Kidney capillary endothelial cell (primary cell): ENCODE measurements at places on chromosomes 1 and 21.

DNA sequence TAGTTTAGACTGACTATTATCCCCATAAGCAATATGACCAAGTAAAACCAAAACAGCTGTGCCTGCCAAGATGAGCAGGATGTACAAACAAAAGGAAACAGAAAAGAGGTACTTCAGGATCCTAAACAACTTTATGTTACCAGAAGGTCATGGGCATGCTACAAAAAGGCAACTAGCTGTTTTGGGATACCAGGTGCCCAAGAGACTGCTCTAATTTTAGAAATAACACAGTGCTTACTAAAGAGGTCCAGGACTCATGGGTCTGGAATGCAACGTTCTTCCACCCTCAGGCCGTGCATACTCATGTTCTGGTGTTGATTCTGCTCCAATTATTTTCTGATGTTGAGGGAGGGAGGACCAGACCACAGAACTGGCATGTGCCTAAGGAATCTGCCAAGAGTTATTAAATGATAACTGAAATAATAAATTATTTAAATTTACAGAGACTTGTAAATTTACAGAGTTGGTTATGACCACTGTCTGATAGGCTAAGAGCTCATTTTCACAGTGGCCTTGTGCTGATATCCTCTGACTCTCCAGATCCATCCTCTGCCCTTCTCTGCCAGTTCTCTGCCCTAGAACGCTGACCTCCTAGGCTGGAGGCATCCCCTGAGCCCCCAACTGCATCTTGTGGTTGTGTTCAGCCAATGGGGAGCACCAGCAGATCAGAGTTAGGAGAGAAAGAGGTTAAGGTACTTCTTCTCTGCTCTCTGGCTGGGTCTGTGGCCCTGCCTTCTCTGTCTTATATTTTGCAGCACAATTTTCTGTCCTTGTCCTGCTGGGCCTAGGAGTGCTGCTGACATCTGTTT is 37.7 kb upstream of the BCL10 start:
- peak; percentile 88 for DNase-seq

GRCh38 chr1:220556641-220557040 is 28.7 kb downstream of the MARK1 start:
- peak; percentile 2 for DNase-seq

- peak; percentile 81 for DNase-seq
Measured at GRCh38 chr1:40948741-40949443, 30.6 kb upstream of the CTPS1 start.

DNA sequence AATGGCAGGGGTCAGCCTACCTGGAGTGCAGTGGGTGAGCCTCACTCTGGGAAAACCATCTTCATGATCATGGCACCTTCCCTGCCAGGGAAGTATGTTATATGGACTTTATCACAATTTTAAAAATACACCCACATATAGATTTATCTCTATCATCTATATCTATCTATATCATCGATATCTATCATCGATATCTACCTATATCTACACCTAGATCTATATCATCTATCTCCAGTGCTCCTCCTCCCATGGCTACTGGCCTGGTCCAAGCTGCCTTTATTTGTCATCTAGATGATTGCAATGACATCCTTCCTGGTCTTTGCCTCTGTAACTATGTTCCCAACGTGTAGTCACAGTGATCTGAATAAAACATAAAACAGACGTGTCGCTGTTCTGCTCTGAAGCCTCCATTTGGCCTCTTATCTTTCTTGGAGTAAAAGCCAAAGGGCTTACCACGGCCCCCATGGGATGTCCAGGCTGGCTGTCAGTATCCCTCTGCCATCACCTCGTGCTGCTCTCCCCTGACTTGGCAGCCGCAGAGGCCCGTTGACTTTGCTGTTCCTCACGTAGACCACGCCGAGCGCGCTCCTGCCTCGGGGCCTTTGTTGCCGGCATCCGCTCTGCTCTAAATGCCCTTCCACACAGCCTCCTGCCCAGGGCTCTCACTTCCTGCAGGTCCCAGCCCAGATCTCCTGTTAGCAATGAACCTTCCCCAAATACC is 20.6 kb upstream of the KIF26B start:
- DNase-seq: no peak

GRCh38 chr1:80202118-80202517 is 1195.6 kb upstream of the ADGRL4 start:
- no peak for DNase-seq

DNA sequence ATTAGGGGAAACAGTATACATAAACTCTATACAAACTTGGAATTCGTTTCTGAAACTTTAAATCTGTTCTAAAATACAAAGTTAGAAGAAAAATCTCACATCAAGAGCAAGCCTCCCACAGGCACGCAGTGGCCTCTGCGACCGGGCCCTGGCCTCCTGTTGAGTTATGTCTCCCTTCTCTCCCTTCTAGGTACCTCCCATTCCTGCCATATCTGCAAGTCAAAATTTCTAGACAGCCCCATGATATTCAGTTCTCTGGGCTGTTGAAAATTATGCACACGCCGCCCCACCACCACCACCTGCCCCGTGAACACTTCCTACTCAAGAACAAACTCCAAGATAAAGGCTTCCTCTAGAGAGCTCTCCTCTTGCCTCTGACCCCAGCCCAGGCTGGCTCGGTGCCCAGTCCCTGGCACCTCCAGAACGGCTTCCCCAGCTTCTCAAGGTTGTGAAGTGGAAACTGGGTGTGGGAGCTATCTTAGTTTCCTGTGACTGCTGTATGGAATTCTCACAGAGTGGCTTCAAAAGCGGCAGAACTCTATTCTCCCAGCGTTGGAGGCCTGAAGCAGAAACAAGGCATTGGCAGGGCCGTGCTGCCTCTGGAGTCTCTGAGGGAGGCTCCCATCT is 37.7 kb upstream of the LRP8 start:
- no peak for DNase-seq

DNA sequence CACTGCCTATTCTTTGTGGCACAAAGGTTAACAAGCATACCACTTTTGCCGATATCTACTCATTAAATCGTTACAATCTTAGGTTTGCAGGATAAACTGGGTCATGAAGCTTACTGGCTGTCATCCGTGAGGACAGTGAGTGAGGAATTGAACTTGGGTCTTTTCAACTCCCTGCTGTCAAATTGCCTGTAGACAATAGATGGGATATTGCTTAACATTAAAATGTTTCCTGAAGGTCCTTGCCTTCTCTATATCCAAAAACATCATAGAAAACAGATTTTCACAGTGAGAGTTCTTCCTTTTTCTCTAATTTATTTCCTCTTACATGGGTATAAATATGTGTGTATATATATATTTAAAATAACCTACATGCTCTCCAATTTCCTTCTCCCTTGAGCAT is 257.8 kb downstream of the LMO4 start:
- DNase-seq: no peak

DNA sequence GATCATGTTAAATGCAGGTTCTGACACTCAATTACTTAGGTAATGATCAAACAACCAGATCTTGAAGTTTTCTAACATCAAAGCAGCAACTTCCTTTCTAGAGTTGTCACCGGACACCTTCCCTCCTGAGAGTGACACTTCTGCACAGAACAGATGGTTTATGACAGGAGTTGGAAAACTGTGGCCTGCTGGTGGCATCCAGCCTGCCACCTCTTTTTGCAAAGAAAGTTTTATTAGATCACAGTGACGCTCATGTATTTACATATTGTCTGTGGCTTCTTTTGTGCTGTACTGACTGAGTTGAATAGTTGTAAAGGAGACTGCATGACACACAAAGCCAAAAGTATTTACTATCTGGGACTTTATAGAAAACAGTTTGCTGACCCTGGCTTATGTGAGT is 28.3 kb downstream of the DDR2 start:
- DNase-seq: no peak

GRCh38 chr1:152220166-152221163 is 3.5 kb downstream of the HRNR start:
- no peak for DNase-seq

DNA sequence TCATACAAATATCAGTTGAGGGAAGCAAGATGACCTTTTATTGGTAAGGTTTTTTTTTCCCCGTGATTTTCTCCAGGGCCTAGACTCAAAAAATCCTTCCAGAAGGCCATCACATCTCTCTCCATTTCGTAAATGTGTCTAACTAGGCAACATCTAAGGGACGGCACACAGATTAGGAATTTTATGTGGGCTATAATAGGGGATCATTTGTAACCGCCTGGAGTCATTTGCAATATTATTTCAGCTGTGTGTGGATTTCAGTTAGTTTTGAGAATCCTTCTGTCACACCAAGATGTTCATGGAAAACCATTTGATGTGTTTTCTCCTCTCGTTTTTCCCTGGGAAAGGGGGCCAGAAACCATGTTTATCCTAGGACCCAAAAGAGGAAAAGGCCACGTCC is 63.1 kb downstream of the ATP5PO start:
- no peak for DNase-seq

DNA sequence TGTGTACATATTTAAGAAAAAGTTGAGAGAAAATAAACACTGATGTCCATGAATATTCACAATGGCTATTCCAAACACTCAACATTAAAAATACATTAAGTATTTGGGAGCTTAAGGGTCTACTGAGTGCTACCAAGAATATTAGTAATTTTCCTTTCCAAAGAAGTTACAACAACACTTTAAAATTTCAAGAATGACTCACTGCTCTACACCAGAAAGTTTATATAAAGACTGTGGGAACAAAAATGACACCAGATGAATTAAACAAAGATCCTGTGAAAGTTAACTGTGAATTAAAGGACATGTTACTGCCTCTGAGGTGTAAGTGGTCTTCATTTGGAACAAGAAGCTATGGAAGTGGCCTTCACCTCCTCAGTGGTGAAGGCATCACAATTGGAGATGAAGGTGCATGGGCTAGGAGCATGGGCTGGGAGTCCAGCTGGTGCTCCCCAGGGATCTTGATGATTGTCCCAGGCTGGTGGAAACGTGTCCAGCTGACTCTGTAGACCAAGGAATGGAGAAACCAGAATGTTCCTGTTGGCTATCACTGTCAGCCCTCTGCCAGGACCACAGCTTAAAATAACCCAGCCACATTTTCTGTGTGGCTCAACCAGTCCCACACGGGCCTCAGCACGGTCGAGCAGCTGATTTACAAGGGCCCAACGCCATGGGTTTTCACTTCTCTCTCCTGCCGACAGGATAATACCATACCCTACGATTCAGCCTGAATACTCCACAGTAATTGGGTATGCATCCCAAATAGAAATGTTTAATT is 28.8 kb downstream of the TAF5L start:
- no peak for DNase-seq

DNA sequence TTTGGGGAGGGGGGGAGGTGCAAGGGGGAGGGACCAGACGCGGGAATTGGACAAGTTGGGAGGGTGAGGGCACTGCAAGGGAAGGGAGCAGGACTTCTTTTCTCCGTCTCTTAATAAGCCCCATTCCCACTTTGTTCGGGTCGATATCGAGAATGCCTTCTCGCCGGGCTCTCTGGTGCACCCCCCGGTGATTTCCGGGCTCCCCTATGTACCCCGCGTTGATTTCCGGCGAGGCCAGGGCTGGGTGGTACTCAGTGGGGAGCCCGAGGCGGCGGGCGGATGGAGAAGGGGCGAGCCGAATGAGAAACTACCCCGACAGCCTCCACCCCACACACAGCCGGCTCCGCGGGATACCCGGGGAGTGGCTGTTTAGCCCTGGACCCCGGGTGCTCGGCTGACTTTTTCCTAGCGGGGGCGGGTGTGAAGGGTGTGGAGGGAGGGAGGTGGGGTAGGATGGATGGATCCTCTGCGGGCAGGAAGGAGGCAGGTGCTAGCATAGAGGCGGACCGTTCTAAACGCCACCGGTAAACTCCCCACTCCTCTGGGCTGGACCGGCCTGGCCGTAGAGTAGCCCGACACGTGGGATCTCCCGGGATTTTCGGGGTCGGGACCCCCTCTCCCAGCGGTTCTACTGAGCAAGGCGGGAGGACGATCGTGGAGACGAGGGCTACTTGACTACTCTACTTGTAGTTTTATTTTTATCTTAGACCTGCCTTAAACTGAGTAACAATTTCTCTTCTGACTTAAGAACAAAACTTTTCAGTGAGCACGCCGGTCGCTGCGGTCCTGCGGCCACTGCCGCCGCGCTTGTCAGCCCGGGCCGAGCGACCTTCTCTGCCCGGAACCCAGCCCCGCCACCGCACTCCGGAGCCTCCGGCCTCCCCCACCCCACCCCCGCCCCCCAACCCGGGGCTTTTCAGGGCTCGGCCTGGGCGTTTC is 1.0 kb downstream of the RNF220 start:
- no peak for DNase-seq

- no peak for DNase-seq
Measured at GRCh38 chr1:32498751-32499150, 33.9 kb downstream of the ZBTB8B start.

GRCh38 chr1:101137144-101138126 is 99.4 kb upstream of the S1PR1 start:
- no peak for DNase-seq

DNA sequence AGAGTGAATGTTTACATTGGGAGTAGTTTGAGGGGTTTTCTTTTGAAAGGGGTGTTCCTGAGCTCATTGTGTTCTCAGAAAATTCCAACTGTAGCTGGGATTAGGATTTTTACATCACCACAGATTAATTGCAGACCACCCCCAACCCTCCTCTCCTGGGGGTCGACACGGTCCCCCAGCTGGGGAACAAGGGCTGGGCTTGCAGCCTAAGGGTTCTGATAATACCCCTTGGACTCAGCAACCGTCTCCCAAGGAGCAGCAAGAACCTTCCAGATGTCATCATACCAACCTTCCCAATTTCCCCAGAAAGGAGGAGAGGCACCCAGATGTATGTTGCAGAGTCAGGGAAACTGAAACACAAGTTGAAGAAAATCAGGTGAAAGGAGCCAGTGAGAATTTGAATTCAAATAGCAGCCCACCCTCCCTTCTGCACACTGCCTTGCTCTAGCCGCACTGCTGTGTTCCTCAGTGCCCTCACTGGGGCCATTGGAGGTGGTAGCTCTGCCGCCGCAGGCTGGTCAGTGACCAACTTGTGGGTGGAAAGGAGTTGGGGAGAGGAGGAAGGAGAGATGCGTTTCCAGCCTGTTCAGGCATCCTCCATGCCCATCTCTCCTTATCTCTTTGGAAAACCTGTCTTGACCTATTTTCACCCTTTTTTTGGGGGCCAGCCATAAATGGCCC is 14.7 kb upstream of the IGFN1 start:
- no peak for DNase-seq

- no peak for DNase-seq
Measured at GRCh38 chr21:34519016-34519415, 7.0 kb upstream of the KCNE1 start.

DNA sequence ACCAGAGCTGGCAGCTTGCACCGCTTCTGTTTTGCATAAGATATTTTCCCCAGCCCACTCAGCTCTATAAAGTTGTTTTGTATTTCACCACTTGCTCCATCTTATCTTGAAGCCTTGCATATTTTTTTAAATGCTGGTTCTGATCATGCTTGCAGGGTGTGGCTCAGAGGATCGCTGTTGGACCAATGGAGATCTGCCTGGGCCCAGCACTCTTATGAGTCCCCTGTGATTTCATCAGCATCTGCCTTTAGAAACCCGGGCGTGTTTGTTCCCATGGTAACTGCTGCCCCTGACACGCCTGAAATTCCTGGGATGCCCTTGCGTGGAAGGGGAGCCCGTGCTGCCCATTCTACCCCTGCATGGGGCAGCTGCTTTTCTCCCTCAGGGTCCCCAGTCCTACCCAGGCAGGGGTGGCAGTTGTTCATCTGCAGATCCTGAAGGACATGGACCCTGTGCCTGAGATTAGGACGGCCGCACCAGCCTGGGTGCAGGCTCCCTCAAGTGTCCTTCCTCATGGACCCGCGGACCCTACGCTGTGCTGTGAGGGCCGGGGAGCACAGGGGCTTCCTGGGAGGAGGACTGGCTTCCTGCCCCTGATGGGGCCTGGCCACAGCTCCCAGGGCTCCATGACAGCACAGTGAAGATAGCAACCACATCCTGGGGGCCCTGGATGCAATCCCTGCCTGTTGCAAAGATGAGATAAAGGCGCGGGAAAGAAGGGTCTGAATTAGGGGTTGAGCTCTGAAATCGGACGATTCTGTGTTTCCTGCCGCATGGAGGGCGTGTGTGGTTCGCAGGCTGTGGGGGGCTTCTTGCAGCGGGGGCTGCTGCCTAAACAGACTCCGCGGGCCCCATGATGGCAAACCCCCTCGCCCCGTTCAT is 226.5 kb downstream of the SDCCAG8 start:
- no peak for DNase-seq
